Bone marrow (tissue), 2 donors: ENCODE measurements at places on chromosomes 7 and 10.

GRCh38 chr7:139648941-139649425 lies 125.5 kb downstream of the CLEC2L start:
- DNase-seq = no peak

DNA sequence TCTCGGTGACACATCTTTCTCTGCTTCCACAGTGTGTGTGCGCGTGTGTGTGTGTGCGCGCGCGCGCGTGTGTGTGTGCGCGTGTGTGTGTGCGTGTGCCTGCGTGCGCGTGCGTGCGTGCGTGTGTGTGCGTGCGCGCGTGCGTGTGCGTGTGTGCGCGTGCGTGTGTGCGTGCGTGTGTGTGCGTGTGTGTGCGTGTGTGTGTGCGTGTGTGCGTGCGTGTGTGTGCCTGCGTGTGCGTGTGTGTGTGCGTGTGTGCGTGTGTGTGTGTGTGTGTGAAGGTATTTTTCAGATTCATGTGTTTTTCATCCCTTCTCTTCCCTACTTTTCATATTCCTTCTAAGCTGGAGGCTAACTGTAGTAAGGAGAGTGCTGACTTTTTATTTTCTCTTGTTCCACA lies 148.4 kb downstream of the CREB5 start:
- no peak for DNase-seq

DNA sequence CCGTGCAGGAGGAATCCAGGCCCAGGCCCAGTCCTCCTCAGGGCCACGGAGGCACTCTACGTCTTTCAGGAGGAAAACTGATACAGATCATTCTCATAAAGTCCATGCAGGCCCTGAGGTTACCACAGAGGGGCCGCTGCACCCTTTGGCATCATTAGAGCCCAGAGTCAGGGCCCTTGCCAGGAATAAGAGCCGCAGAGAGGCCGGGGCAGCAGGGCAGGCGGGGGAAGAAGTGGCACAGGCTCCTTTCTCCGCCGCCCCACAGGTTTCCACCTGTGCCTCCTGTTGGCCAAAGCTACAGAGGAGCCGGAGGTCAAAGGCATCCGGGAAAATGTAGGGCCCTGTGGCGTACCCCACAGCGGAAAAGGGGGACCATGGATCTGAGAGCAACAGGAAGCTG lies 366.6 kb upstream of the SHH start:
- no peak for DNase-seq

DNA sequence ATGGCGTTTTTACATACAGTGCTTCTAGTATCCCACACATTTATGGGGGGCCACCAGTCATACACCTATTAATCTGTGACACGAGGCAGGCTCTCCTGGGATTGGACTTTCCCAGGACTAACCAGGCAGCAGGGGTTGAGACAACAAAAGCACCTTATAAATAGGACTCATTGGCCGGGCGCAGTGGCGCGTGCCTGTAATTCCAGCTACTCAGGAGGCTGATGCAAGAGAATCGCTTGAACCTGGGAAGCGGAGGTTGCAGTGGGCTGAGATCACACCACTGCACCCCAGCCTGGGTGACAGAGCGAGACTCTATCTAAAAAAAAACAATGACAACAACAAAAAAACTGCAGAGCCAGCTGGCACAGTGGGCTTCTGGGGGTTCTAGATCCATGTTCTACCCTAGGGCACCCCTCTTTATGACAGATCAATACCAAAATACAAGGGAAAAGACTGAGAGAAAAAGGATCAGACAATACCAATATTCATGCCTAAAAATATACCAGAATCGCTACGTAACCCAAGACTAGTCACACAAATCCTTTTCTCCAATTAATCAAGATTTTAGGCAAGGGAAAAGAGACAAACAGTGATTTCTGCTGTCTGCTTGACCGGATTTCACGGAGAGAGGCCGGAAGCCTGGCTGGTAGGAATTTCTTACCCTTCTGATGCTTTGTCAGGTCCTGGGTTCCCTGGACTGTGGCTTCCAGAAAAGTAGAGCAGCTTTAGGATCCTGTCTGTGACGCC lies 98.4 kb upstream of the CCNY start:
- DNase-seq = no peak

- no peak for DNase-seq
Measured at GRCh38 chr10:18325889-18326531, 185.8 kb downstream of the CACNB2 start.

- no peak for DNase-seq
Measured at GRCh38 chr10:69451784-69452251, 553 bp downstream of the TSPAN15 start.

DNA sequence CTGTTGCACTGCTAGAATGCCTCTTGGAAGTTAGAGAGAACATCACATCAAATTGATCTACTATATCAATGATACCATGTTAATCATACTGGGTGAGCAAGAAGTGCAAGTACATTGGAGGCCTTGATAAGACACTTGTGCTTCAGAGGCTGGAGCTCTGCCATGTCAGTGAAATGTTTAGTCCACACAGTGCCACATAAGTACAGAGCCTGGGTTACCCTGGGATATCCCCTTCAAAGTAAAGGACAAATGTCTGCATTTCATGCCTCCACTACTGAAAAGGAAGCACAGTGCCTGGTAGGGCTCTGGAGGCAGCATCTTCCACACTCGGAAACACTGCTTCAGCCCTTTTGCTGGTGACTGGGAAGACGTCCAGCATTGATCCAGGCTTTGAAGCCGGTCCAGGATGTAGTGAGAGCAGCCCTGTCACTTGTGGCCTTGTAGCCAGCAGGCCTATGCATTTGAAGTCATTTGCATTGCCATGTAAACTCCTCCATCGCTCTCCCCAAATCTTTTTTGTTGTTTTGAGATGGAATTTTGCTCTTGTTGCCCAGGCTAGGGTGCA lies 15.7 kb upstream of the STN1 start:
- DNase-seq = no peak

GRCh38 chr7:151119902-151120301 lies 33.6 kb downstream of the AGAP3 start:
- no peak for DNase-seq

DNA sequence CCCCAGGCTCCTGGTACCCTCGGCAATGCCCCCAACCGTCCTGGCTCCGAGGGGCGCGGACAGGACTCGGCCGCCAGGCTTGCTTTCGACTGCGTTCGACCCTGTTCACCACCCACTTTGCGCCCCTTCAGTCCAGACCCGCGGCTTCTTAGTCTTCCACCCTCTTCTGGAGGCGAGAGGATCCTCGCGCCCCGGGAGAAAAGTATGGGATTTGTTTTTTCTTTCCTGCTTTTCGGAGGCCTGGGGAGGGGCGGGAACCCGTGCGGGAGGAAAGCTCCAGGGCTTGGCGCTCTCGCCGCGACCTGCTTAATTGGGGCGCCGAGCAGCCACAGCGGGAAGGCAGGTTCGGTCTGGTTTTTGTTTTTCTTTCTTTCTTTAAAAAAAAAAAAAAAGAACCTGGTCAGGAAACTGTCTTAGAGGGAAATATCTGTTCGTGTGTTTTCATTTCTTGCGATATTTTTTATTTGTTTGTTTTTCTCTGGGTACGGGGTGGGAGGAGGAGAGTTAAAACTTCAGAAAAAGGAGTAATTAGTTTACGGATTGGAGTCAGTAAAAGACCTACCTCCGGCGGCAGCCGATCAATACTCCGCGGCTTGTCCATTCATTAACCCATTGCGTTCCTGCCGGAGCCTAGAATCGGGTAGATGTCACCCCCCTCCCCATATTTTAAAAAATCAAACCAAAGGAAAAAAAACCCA lies 1.6 kb downstream of the EMX2 start:
- no peak for DNase-seq

DNA sequence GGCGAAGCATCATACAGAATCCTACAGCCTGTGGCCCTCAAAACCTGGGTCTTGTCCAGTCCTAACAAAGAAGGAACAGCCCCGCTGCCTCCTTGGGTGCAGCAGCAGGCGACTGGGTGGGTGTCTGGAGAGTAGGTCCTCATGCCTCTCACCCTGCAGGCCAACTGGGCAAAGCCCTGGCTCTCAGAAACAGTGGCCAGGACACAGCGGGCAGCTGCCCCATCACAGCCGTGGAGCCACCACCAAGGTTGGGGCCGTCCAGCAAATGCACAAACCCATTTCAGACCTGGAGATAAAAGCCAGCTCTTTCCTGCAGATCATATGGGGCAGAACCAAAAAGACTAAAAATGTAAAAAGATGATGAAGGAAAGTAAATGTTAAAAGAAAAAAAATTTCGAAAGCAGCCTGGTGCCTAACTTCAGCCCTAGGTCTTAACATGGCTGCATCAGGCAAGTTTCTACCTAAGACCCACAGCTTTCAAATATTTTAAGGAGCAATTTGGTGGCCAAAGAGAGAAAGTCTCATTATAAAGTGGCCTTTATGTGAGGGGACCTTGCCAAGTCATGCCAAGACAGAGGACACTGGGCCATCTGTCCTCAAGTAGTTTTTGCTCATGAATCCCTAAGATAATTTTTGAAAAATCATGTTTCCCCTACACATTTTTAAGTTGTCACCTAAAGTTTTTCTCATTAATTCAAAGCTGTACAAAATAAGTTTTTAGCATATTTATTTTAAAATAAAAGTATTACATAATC lies 142.1 kb downstream of the PAXIP1 start:
- DNase-seq = no peak

DNA sequence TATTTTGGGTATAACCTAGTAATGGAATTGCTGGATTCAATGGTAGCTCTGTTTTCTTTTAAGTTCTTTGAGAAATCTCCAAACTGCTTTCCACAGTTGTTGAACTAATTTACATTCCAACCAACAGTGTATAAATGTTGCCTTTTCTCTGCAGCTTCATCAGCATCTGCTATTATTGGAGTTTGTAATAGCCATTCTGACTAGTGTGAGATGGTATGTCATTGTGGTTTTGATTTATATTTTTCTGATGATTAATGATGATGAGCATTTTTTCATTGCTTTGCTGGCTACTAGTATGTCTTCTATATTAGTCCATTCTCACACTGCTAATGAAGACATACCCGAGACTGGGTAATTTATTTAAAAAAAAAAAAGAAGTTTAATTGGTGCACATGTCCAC lies 248.6 kb upstream of the MAGI2 start:
- no peak for DNase-seq

GRCh38 chr10:4648999-4649398 lies 177.0 kb upstream of the AKR1E2 start:
- no peak for DNase-seq

DNA sequence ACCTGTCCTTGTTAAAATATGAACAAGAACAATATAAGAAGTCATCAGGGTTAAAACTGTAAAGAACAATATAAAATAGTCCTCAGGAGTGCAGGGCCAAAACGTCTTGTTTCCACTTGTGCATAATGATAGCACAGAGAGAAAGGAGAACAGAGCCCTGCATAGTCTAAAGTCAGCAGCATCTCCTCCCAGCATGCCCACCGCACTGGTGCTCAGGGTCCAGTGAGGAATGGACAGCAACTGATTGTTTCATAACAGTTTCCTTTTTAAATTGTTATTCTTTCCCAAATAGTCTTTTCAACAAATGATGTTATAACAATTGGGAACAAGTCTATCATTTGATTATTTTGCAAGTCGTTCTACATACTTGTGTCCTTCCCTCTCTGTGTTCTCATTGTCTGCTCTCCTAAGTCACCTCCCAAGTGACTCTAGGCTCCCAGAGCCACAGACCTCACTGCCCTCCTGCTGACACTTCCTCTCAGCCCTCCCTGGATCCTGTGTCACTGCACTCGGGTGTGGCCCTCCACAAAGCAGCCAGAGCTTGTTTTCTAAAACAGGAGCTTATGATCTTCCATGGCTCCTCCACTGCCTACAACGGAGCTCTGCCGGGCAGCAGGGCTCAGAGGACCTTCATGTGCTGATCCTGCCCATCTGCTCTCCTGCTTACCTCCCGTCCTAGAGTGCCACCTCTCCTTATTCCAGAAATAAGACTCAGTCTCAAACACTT lies 27.6 kb downstream of the COBL start:
- no peak for DNase-seq

GRCh38 chr10:49231086-49231820 lies 43.1 kb upstream of the TMEM273 start:
- no peak for DNase-seq

GRCh38 chr10:968546-969199 lies 19.6 kb upstream of the GTPBP4 start:
- no peak for DNase-seq

DNA sequence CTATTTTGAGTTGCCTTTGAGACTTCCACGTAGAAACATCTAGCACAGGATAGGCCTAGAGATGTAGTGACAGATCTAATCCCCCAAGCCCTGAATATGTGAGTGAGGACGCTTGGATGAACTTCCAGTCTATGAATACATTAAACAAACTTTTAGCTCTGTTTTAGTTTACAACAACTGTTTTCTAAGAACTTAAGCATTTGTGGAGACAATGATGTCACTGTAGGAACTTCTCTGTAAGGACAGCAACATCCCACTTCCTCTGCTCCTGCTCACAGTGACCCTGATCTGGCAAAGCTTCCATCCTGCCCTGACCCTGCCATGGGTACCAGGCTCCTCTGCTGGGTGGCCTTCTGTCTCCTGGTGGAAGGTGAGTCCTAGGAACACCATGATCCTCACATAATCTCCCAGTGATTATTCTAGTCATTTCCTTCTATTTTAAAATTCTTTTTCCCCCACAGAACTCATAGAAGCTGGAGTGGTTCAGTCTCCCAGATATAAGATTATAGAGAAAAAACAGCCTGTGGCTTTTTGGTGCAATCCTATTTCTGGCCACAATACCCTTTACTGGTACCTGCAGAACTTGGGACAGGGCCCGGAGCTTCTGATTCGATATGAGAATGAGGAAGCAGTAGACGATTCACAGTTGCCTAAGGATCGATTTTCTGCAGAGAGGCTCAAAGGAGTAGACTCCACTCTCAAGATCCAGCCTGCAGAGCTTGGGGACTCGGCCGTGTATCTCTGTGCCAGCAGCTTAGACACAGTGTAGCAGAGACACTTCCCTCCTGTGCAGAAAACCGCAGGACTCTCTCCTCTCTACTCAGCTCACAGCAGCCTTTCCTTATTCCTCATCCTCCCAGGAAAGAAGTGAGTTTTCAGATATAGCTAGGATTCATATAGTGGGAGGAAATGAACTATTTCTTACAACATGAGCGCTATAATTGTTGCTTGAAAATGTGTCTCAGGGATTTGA lies 194.4 kb upstream of the PRSS1 start:
- DNase-seq = no peak

DNA sequence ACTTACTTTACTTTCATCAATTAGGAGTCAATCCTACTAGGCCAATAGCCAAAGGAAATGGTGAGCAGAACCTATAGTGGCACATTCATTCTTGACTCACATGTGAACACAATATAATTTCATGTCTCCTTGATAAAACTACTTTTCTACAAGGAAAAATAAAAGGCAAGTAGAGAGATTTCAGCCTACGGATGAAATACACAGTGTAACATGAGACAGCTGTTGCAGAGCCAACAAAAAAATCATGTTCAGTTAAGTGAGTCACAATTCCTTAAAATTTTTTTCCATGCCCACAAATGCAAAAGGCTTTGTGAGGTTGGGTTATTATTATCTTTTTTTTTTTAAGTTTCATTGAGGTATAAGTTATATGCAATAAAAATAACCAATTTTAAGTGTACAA lies 54.8 kb downstream of the GPR141 start:
- DNase-seq = no peak

GRCh38 chr10:11246752-11247467 lies 229.2 kb downstream of the CELF2 start:
- no peak for DNase-seq

GRCh38 chr10:75197906-75198305 lies 12.7 kb upstream of the VDAC2 start:
- DNase-seq = no peak

GRCh38 chr10:122331100-122331499 lies 43.4 kb upstream of the PLEKHA1 start:
- DNase-seq = no peak
